Stimulated activated CD4-positive, alpha-beta T cell treated with anti-CD3 and anti-CD28 coated beads, Interleukin-15, amount 100 ng/mL, for 24 hours (primary cell): ENCODE measurements at places on chromosomes 3 and 15.

DNA sequence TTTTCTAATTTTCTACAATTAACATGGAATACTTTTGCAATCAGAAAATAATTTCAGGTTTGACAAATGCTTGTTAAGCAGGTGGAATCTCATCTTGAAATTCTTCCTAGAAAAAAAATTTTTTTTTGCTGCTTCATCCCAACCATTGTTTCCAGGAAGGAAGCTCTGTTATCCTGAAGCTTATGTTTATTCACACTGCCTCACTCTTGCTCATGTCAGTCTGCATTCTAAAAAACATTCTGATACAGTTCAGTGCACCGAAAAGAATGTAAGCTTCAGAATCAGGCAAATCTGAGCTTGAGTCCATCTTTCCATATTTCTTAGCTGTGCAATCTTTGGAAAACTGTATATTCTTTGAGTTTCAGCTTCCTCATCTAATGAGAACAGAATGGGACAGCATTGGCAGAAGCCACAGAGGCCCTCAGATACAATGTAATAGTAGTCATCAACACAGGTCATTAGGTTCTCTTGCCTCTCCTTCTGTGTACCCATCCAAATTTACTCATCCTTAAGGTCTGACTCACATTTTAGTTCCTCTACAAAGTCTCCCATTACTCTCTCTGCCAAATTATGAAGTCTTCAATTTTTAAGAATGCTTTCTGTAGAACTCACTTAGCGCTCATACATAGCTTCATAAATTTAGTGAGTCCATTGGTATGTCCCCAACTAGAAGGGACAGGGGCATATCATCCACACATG is 881.8 kb upstream of the NR2F2 start:
- DNase-seq = no peak

DNA sequence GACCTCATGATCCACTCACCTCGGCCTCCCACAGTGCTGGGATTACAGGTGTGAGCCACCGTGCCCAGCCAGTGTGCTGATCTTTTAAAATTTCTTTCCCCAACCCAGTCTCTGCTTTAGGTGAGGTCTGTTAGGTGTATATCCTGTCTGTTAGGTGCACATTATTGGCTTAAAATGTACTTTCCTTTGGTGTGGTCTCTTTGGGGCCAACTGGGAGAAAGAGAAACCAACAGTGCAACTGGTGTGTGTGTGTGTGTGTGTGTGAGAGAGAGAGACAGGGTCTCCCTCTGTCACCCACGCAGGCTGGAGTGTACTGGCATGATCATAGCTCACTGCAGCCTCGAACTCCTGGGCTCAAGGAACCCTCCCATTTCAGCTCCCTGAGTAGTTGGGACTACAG is 50.3 kb upstream of the GNB5 start:
- no peak for DNase-seq

GRCh38 chr3:126109880-126110235 is 25.9 kb upstream of the SLC41A3 start:
- no peak for DNase-seq

DNA sequence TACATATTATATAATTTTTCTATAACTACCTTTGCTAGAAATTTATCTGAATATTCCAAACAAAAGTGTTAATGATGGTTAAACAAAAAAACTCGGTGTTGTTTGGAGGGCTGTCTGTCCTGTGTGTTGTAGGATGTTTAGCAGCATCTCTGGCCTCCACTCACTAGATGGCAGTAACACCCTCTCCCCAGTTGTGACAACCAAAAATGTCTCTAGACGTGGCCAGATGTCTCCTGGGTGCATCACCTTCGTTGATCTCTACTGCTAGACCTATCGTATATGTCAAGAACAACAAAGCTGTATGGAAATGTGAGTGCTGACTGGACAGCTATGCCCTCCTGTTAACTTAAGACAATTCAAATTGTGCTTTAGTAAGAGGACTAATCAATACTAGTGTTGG is 14.1 kb downstream of the ANKRD34C start:
- DNase-seq = no peak

GRCh38 chr15:39479911-39480310 is 101.0 kb upstream of the THBS1 start:
- DNase-seq = no peak

DNA sequence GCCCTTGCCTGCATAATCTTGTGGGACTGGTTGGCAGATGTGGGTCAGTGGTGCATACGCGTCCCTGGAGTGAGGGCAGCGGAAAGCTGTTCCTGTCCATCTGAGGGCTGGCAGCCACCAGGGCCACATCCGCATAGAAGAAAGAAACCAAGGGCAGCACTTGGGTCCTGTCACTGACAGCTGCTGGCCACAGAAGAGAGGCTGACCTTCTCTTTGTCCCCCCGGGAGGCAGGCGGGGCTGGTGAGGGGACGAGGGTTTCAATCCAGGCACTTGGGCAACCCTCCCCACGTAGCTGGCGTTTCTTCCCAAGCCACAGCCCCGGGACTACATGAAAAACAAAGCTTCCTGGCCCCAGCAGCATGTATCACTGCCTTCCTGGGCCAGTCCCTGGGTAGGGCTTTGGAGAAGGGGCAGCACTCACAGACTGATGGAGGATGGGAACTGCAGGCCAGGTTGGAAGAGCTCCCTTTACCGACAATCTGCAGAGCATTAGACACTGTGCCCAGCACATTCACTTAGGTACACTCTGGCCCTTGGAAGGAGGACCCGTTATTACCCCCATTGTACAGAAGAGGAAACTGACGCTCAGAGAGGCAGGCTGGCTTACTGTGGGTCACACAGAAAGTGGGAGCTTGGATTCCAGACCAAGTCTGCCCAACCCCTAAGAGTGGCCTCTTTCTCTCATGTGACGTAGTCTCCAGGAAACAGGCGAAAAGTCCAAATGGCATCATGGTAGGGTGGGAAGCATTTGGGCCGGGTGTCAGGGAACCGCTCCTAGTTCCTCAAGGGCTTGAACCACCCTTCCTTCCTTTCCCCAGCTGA is 78.8 kb upstream of the SLC6A6 start:
- no peak for DNase-seq
